ENCODE measurements at places on chromosomes 12 and 14.
A peak's percentile ranks its signal among the peaks of the same experiment; 100 is the strongest.

GRCh38 chr12:6765634-6766581 lies at the start of gene PTMS:
Gene PTMS, plus strand, starts transcription at chr12:6766363. Its CDS starts 343 bp downstream, at chr12:6766706.
- H3K27me3 ChIP-seq: no peaks in the 10 kb centered on the region
- peaks cover 55% of the 10 kb centered on the region for H3K4me1 ChIP-seq
- DNase-seq: peak; percentile 96

DNA sequence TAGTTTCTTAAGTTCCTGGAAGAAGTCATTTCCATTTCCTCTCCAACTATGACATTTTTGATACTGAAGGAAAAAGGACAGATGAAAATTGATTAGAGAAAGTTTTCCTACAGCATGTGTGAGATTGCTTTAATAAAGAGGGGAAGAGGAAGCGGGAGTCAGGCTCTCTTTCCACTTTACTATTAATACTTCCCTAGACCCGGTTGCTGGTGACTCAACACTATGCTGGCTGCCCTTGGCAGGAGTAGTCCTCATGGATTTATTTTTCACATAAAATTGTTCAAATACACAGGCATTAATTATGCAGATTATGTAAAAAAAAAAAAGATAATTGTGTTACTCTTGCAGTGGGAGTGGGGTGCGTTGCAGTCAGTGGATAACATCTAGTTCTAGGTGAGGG lies 293.4 kb downstream of the EGLN3 start:
- H3K27ac ChIP-seq: no peak overlapping the region
- H3K36me3 ChIP-seq: no peaks in the 10 kb centered on the region
- no peak for DNase-seq
- no peaks in the 10 kb centered on the region for H3K4me1 ChIP-seq

DNA sequence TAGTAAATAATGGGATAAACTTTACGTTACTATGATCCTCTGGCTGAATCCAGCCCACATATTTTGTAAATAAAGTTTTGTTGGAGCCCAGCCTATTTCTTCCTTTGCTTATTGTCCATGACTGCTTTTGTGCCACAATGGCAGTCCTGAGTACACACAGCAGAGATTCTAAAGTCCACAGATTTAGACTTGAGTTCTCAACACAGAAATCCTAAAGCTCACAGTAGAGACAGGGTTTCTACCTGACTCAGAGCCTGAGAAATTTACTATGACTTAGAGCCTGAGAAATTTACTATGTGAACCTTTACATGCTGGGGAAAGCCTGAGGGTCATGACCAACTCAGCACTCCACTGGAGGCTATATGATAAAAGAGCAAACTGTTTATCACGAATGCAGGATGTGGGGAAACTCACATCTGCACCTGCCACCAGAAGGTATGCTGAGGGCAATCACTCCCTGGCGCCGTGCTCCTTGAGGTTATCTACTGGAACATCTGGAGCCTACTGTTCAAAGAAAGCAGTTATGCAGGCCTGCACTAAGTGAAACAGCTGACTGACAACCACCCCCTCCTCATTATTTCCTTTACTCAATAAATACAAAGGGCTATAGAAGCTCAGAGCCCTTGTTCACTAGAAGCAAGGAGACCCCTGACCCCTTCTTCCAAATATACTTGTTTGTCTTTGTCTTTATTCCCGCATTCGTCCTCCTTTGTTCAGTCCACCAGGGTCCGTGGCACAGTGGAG lies 52.6 kb upstream of the BICD1 start:
- peaks cover 7% of the 10 kb centered on the region for H3K4me1 ChIP-seq
- no peaks in the 10 kb centered on the region for H3K36me3 ChIP-seq
- H3K27ac ChIP-seq: no peak overlapping the region
- no peak for DNase-seq
- no peaks in the 10 kb centered on the region for H3K27me3 ChIP-seq

GRCh38 chr12:57835366-57836288 lies 10.9 kb downstream of the CTDSP2 start:
- no peak for DNase-seq
- peak overlapping the region; percentile 46 for H3K4me3 ChIP-seq
- peaks cover 36% of the 10 kb centered on the region for H3K4me1 ChIP-seq
- H3K27ac ChIP-seq: peak overlapping the region; percentile 59
- peaks cover 14% of the 10 kb centered on the region for H3K36me3 ChIP-seq

Measured in MCF 10A (cell line).